ENCODE measurements at places on chromosomes 6 and 20. TPM values are rescaled to one million over a fixed set of nuclear protein-coding genes. Genes with fewer than 3 reads are reported as not detected.

GRCh38 chr6:79280756-79281155 is 46.3 kb upstream of the HMGN3 start:
- no peak for DNase-seq

GRCh38 chr20:64121586-64121985 is 14.2 kb upstream of the NPBWR2 start:
- DNase-seq, result no peak

DNA sequence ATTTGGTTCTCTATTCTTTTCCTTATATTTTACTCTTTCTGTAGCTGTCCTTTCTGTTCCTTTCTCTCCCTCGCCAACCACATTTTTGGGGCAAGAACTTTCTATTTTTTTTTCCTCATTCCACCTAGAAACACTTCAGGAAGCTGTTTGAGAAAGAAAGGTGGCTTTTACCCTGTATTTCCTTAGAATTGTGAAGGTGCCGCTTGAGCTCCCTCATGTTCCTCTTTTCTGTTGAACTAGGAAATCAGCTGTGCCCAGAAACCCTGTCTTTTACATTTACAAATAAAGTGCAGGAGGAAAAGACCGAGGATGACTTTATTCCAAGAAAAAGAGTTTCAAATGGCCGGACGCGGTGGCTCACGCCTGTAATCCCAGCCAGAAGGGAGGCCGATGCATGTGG is 38.2 kb downstream of the OR2B2 start:
- DNase-seq, result no peak

GRCh38 chr6:45094831-45095230 is 233.3 kb upstream of the RUNX2 start:
- no peak for DNase-seq

MDFI gene
- polyA plus RNA-seq, result 121 TPM

DNA sequence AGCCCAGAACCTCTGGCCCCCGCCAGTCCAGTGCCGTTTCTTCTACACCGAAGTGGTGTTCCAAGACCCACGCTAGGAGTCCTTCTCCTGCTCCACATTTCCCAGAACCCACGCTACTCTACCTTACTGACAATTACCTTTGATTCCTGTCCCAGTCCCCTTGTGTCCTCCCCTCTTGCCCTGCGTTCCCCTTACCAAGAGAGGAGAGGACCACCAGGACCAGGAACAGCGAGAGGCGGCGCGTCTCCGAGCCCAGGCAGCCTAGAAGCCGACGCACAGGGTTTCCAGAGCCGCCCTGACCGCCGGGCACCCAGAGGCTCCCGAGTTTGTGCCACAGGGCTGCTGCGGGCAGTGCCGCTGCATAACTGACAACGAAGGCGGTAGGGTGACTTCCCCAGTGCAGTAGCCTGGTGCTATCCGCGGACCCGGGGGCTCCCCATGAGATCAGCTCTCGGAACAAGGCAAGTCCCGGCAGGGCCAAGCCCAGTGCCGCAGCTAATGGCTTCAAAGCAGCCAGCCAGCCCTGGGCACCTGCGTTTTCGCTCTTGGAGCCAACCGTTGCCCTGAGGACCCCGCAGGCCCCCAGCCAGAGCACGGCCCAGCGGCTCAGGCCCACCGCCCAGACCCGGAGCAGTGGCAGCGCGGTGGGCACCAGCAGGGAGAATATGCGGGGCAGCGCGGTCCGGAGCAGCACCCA is 512 bp downstream of the TAP1 start:
- peak; percentile 59 for DNase-seq

DNA sequence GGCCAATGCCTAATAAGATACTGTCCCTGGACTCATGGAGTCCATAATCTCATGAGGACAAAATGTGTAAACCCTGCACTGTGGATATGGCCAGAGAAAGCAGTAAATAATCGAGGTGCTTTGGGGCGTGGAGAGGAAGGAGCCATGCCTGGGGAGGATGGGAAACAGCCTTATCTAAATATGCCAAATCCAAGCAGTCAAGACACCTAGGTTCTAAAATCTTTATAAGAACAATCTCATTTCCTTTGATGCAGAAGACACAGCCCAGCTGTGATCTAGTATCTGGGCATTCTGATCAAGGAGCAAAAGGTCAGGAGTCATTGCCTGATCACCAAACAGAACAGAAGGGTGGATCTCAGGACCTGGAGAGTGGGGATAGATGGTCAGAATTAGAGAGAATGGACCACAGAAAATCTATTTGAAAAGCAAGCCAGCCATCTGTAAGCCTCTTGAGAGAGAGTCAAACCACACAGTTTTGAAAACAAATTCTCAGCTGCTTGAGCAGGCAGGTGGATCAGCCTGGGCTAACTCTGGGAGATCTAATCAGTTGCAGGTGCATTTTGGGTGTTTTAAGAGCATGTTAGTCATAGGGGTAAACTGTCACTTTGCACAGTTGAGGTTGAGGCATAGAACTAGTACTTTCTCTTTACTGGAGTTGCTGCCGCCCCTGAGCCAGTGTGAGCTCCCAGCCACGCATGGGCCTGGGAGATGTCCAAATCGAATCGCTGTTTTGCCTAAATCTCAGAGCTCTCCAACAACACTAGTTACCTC is 130.8 kb upstream of the TNFAIP3 start:
- no peak for DNase-seq

DNA sequence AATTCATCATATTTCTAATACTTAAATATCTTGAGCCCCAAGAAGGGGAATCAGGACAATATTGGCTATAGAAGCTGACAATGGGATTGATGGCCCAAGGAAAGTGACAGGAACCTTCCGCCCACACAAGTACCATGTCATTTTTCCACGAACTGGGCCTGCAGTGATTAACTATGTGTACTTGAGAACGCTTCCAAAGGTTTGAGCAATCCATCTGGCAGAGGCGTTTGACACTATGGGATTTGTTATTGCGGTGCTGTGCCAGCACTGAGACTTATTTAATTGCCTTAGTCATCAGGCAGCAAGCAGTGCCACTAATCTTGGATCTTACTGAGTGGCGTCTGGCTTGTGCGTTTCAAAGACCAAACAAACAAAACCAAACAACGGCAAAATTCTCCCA is 135.6 kb upstream of the UST start:
- peak; percentile 52 for DNase-seq

Data from mammary epithelial cell (primary cell).